ENCODE measurements at places on chromosomes 1 and 21. TPM values are rescaled to one million over a fixed set of nuclear protein-coding genes. Genes with fewer than 3 reads are reported as not detected.
A peak's percentile ranks its signal among the peaks of the same experiment; 100 is the strongest.

LRRC53 gene
- total RNA-seq = not detected

DNA sequence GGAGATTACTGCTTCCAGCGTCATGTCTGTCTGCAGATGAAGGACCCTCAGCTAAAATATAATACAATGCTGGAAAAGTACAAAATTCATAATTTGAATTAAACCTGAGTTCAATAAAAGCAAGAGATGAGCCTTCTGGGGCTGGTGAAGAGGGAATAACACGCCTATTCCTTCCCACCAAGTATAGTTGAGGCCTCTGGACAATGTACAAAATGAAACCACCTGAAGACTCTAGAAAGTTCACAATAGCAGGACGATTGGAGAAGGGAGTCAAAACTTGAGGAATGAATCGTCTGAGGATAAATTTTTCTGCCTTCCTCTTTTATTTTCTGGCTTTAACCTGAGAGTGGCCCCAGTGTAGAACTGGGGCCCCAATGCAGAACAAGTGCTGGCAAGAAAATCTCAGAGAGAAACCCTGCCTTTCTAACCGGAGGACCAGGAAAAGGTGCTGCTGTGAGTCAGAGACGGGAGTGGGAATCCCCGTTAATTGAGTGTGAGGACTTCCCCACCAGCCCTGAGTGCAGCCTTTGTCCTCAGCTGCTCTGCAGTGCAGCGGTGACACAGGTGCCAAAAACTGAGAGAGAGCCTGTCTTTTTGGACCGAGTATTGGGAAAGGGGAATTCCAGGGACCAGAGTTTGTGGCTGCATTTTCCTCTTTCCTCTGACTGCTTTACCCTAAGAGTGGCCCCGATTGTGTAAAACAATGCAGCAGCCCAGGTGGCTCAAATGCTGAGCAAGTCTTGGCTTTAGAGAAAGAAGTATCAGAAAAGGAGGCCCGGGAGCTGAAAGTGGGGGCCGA lies 264.9 kb downstream of the DYRK1A start:
- no peak overlapping the region for H3K4me3 ChIP-seq
- DNase-seq = no peak
- peaks cover 37% of the 10 kb centered on the region for H3K27me3 ChIP-seq
- no peak overlapping the region for H3K27ac ChIP-seq
- no peaks in the 10 kb centered on the region for H3K4me1 ChIP-seq

MPL gene
- total RNA-seq = not detected

NHLH2 gene
- total RNA-seq = not detected

DNA sequence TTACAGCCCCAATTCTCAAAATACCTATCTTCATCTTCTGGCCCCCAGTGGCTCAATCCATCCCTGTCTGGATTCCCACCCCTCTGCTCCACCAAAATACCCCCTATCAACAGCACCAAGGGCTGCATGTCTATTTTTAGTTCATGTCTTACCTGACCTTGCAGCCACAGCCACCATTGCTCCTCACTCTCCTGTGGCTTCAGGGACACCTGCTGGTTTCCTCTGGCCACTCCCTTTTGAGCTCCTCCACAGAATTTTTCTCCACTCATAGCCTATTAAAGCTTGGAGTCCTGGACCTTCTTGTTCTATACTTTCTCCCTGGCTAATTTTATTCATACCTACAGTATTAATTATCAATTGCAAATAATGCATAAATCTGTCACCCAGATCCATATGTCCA lies 125.3 kb upstream of the NGF start:
- no peak for DNase-seq
- H3K27ac ChIP-seq = no peak overlapping the region
- no peak overlapping the region for H3K4me3 ChIP-seq
- H3K4me1 ChIP-seq = no peaks in the 10 kb centered on the region

ARHGAP30 gene
- 250 TPM for total RNA-seq

DNA sequence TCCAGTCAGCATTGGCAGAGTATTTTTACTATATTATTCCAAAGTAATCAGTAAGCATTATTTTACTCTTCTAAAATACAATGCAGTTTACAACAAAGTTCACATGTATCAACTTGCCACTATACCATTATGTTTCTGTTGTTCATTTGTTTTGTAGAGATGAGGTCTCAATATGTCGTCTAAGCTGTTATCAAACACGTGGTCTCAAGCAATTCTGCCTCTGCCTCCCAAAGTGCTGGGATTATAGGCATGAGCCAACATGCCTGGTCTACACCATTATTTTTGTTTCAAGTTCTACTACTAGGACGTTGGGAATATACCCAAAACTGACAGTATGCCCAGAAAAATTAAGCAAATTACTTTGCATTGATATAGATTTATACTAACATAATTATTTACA lies 19.8 kb downstream of the FAF1 start:
- H3K4me1 ChIP-seq = peaks cover 15% of the 10 kb centered on the region
- no peaks in the 10 kb centered on the region for H3K36me3 ChIP-seq
- no peak overlapping the region for H3K4me3 ChIP-seq
- H3K27ac ChIP-seq = no peak overlapping the region
- DNase-seq = no peak
- no peaks in the 10 kb centered on the region for H3K27me3 ChIP-seq

- no peak for DNase-seq
- no peaks in the 10 kb centered on the region for H3K36me3 ChIP-seq
- H3K4me1 ChIP-seq = peaks cover 85% of the 10 kb centered on the region
- H3K27me3 ChIP-seq = no peaks in the 10 kb centered on the region
- peak overlapping the region; percentile 92 for H3K4me3 ChIP-seq
- H3K27ac ChIP-seq = peak overlapping the region; percentile 85
Observed at GRCh38 chr1:174160109-174160473, 771 bp downstream of the RABGAP1L start.

- peaks cover 4% of the 10 kb centered on the region for H3K36me3 ChIP-seq
- H3K27me3 ChIP-seq = peaks cover 15% of the 10 kb centered on the region
- no peaks in the 10 kb centered on the region for H3K4me1 ChIP-seq
- no peak overlapping the region for H3K4me3 ChIP-seq
- no peak for DNase-seq
Observed at GRCh38 chr1:209862391-209863356, 34.9 kb downstream of the UTP25 start.

- no peak overlapping the region for H3K27ac ChIP-seq
- DNase-seq = no peak
- peaks cover 44% of the 10 kb centered on the region for H3K27me3 ChIP-seq
- no peak overlapping the region for H3K4me3 ChIP-seq
- no peaks in the 10 kb centered on the region for H3K36me3 ChIP-seq
Observed at GRCh38 chr1:229412056-229412455, 21.8 kb downstream of the ACTA1 start.

RGS5 gene
- 1.2 TPM for total RNA-seq

DNA sequence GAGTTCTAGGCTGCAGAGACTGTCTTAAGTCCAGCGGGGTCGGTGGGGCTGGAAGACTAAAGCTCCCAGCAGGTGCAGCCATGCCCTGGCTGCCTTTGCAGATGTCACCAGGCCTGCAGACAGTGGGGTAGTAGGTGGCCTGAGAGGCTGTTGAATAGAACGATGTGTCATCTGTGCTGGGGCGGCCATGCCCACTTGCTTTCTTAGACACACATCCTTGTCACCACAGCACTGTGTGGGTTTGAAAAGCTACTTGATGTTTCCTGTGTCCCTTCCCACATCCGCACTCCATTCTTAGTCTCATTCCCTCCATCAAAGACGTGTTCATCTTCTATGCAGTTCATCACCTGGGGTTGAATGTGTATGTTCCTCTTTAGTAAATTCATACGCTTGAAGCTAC lies 184.5 kb upstream of the TMEM51 start:
- H3K4me3 ChIP-seq = peak overlapping the region; percentile 26
- no peaks in the 10 kb centered on the region for H3K27me3 ChIP-seq
- H3K4me1 ChIP-seq = peaks cover 9% of the 10 kb centered on the region
- no peak for DNase-seq
- no peaks in the 10 kb centered on the region for H3K36me3 ChIP-seq

DNA sequence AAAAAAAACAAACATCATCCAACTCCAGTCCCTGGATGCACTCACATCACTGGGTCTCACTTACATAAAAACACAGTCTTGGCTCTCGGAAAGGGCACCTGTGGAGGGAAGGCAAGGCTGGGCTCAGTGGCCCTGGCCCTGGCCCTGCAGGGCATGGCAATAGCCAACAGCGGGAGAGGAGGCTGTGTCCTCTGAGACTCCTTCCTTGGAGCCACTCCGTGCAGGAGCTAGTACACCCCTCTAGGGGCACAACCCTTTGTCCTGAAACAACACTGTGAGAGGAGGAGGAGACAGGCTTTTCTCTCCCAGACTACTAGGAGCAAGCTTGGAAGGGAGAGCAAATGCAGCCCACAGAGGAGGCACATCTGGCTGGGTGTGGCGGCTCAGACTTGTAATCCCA lies 28.0 kb downstream of the URB1 start:
- no peaks in the 10 kb centered on the region for H3K27me3 ChIP-seq
- peaks cover 42% of the 10 kb centered on the region for H3K36me3 ChIP-seq
- no peak for DNase-seq
- H3K4me1 ChIP-seq = peaks cover 6% of the 10 kb centered on the region
- no peak overlapping the region for H3K27ac ChIP-seq
- no peak overlapping the region for H3K4me3 ChIP-seq

C1orf174 gene
- 31.0 TPM for total RNA-seq

GRHL3 gene
- not detected for total RNA-seq

HAO2 gene
- total RNA-seq = not detected

DNA sequence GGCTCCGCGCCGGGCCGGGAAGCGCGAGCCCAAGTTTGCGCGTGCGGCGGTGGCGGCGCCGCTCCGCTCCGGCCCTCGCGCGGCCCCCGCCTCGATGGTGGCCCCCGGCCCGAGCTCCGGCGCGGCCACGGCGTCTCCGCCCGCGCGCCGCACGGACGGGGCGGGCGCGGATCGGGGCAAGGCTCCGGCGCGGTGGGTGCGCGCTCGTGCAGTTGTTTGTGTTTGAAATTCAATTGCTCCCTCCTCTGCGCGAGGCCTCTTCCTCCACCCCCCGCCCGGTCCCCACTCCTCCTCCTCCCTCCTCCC lies at the start of gene HDGF:
Gene HDGF (minus strand): TSS at position 225 of the 306 bp plus-strand sequence. CDS start 246 bp downstream, outside the sequence.
- peaks cover 50% of the 10 kb centered on the region for H3K4me1 ChIP-seq
- H3K27me3 ChIP-seq = no peaks in the 10 kb centered on the region
- H3K27ac ChIP-seq = peak within 1 kb of the TSS; percentile 97
- H3K36me3 ChIP-seq = peaks cover 4% of the 10 kb centered on the region
- no peak for DNase-seq

TMEM269 gene
- 0.55 TPM for total RNA-seq

GRCh38 chr1:198499588-198499987 lies 40.9 kb downstream of the ATP6V1G3 start:
- peaks cover 31% of the 10 kb centered on the region for H3K4me1 ChIP-seq
- no peaks in the 10 kb centered on the region for H3K27me3 ChIP-seq
- no peak overlapping the region for H3K27ac ChIP-seq
- no peak for DNase-seq
- H3K36me3 ChIP-seq = peaks cover 17% of the 10 kb centered on the region

DNA sequence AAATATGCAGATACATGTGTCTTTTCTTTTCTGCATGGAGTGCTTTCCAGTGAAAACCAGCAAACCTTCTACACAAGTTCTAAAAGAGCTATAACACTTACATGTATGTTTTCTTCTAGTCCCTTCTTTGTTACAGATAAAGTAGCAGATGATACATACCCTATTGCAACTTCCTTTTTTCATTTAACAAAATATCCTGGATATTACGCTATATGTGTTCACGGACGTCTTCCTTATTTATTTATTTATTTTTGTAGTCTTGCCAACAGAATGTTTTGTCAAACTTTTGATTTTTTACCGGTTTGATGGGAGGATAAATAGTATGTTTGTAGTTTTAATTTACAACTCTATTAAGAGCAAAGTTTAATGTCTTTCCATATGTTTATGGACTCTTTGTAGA lies 5.2 kb upstream of the GALNT2 start:
- peaks cover 6% of the 10 kb centered on the region for H3K36me3 ChIP-seq
- no peak for DNase-seq
- H3K4me3 ChIP-seq = no peak overlapping the region
- H3K27ac ChIP-seq = no peak overlapping the region
- peaks cover 26% of the 10 kb centered on the region for H3K27me3 ChIP-seq

- DNase-seq = no peak
- H3K4me3 ChIP-seq = no peak overlapping the region
- peaks cover 51% of the 10 kb centered on the region for H3K27me3 ChIP-seq
- peaks cover 48% of the 10 kb centered on the region for H3K4me1 ChIP-seq
- no peak overlapping the region for H3K27ac ChIP-seq
Observed at GRCh38 chr21:33025106-33025488, 638 bp upstream of the OLIG2 start.

GRCh38 chr1:90340606-90341005 lies 345.7 kb downstream of the ZNF326 start:
- peaks cover 21% of the 10 kb centered on the region for H3K27me3 ChIP-seq
- no peak overlapping the region for H3K4me3 ChIP-seq
- no peak overlapping the region for H3K27ac ChIP-seq
- H3K36me3 ChIP-seq = no peaks in the 10 kb centered on the region
- H3K4me1 ChIP-seq = peaks cover 7% of the 10 kb centered on the region

DNA sequence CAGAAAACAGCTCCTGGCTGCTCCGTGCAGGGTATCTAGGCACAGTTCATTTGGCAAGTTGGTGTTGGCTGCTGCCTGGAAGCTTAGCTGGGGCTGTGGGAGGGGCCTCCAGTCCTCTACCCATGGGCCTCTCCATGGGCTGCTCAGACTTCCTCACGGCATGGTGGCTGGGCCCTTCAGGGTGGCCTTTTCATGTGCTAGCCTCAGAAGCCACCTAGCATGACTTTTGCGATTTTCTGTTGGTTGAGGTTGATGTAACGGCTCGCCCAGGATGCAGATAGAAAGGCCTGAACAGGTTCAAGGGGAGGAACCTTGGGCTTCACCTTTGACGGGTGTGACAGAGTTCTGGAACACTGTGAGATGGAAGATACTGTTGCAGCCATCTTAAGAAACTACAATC lies 25.8 kb upstream of the LHX4 start:
- no peaks in the 10 kb centered on the region for H3K36me3 ChIP-seq
- no peaks in the 10 kb centered on the region for H3K4me1 ChIP-seq
- no peak overlapping the region for H3K4me3 ChIP-seq
- H3K27ac ChIP-seq = no peak overlapping the region
- no peaks in the 10 kb centered on the region for H3K27me3 ChIP-seq
- DNase-seq = no peak

- no peak overlapping the region for H3K4me3 ChIP-seq
- no peaks in the 10 kb centered on the region for H3K36me3 ChIP-seq
- DNase-seq = no peak
Observed at GRCh38 chr1:43505077-43505780, 25.5 kb upstream of the PTPRF start.

- no peak for DNase-seq
- no peak overlapping the region for H3K27ac ChIP-seq
- no peak overlapping the region for H3K4me3 ChIP-seq
- peaks cover 45% of the 10 kb centered on the region for H3K27me3 ChIP-seq
Observed at GRCh38 chr21:38663282-38663681, 142.4 kb upstream of the ETS2 start.

- H3K36me3 ChIP-seq = peaks cover 8% of the 10 kb centered on the region
- H3K27ac ChIP-seq = no peak overlapping the region
- H3K27me3 ChIP-seq = no peaks in the 10 kb centered on the region
- no peak for DNase-seq
Observed at GRCh38 chr21:8998946-8999681, 1522.3 kb upstream of the TPTE start.

GRCh38 chr1:233505130-233505529 lies 108.8 kb upstream of the KCNK1 start:
- H3K27ac ChIP-seq = no peak overlapping the region
- DNase-seq = no peak
- H3K4me3 ChIP-seq = no peak overlapping the region
